ENCODE measurements at places on chromosomes 12 and 14. TPM values are rescaled to one million over a fixed set of nuclear protein-coding genes. Genes with fewer than 3 reads are reported as not detected.

ZNF891 gene
- 0.77 TPM for total RNA-seq

SPTB gene
- 93.4 TPM for total RNA-seq

GRCh38 chr12:41224066-41224465 lies 35.9 kb downstream of the PDZRN4 start:
- no peak for DNase-seq

GRCh38 chr12:3313675-3314663 lies 177.0 kb upstream of the PRMT8 start:
- no peak for DNase-seq

DNA sequence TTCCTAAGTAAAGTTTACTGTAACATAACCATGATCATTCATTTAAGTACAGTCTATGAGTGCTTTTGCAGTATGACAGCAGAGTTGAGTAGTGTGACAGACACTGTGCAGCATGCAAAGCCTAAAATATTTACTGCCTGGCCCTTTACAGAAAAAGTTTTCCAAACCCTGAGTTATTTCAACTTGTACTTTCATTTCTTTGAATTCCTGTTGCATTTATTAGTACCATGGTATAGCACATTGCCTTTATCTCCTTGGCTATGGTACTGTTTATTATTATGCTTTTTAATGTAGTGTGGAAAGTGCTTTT lies 6.2 kb downstream of the ARHGAP5 start:
- DNase-seq, result no peak

DNA sequence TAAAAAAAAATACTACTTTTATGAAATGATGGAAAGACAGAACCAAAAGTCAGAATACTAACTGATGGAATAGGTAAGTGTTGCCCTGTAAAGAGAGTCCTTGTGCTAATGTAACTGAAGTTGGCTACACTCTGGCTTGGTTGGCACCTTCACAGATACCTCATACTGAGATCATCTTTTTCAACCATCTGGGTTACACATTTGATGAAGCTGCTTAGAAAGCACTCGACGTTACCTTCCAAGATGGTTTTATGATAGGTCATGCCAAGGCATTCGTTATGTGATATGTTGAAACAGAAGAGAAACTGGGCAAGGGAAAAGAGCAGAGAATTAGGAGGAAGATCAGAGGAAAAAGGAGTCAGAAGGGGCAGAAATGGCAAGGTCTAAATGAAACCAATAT lies 203.8 kb downstream of the ADAMTS20 start:
- no peak for DNase-seq

- DNase-seq, result no peak
Observed at GRCh38 chr12:24198936-24199671, 249.6 kb upstream of the SOX5 start.

Data from heart left ventricle (tissue), 16 donors.